Mucosa of descending colon (tissue), 3 donors: ENCODE measurements at places on chromosomes 11 and 22. TPM values are rescaled to one million over a fixed set of nuclear protein-coding genes. Genes with fewer than 3 reads are reported as not detected.

GRCh38 chr11:115765803-115766239, 261.6 kb upstream of the CADM1 start:
- DNase-seq, result no peak

DNA sequence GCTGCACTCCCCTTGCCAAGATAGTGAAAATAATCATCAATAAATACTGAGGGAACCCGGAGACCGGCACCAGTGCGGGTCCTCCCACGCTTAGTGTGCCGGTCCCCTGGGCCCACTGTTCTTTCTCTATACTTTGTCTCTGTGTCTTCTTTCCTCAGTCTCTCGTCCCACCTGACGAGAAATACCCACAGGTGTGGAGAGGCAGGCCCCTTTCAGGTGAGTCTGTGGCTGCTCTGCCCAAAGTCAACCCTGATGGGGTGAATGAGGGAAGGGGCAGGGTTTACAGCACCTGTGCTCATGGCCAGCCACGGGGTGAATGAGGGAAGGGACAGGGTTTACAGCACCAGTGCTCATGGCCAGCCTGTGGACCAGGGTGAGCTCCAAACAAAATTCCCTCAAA, 4.7 kb downstream of the BET1L start:
- no peak for DNase-seq

DNA sequence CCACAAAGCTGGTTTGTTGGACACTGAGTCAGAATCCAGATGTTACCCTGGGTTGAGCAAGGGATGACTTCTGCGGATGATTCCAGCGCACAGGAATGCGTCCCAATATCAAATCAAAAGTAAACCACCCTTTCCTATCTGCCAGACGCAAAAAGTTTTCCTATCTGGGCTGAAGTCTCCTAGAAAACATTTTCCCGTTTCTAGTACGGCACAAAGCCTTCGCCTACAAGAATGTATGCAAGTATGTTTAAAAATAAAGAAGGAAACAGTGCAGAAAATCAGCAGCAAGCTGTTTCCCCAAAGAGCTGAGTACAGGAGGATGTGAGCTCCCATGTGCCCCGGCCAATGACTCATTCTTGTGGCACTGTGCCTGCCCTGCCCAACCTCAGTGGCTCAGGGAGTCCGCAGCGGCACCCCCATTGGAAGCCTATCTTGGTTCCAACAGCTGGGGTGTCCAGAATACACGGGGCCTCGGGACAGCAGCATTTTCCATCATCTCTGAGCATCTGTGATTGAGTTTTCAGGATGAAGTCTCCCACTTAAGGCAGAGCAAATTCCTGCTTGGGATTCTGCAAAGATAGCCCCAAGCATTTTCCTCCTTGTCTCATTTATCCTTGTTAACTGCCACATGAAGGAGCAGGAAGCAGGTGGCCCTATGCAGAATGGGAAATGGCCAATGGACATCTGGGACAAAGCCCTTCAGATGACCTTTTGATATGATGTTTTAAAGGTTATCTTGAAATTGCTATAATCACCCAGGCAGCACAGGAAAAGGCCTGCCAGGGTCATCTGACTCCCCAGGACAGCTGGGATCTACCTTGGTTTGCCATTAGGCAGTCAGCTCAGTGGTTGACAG, 17.5 kb downstream of the KCNJ5 start:
- DNase-seq, result peak; percentile 82

DNA sequence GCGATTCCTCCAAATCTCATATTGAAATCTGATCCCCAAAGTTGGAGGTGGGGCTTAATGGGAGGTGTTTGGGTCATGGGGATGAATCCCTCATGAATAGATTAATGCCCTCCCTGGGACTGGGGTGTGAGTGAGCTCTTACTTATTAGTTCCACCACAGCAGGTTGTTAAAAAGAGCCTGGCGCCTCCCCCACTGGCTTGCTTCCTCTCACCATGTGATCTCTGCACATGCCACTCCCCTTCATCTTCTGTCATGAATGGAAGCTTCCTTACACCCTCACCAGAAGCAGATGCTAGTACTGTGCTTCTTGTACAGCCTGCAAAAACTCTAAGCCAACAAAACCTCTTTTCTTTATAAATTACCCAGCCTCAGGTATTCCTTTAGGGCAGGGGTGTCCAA, 8.8 kb downstream of the RRAS2 start:
- DNase-seq, result no peak

- no peak for DNase-seq
Measured at GRCh38 chr11:119545978-119546915, 123.3 kb upstream of the THY1 start.

GRCh38 chr11:105781807-105782206, 171.9 kb downstream of the GRIA4 start:
- DNase-seq, result no peak

Gene CRYAB
- total RNA-seq, result 30.7 TPM

Gene CALCA
- total RNA-seq, result not detected

Gene ADAMTS15
- 3.5 TPM for total RNA-seq

Gene OR2AG2
- 0.49 TPM for total RNA-seq

GRCh38 chr11:44133335-44133946, 38.0 kb downstream of the EXT2 start:
- DNase-seq, result peak; percentile 19

Gene GSTT2B
- total RNA-seq, result 4.5 TPM

Gene OR52A1
- total RNA-seq, result not detected

DNA sequence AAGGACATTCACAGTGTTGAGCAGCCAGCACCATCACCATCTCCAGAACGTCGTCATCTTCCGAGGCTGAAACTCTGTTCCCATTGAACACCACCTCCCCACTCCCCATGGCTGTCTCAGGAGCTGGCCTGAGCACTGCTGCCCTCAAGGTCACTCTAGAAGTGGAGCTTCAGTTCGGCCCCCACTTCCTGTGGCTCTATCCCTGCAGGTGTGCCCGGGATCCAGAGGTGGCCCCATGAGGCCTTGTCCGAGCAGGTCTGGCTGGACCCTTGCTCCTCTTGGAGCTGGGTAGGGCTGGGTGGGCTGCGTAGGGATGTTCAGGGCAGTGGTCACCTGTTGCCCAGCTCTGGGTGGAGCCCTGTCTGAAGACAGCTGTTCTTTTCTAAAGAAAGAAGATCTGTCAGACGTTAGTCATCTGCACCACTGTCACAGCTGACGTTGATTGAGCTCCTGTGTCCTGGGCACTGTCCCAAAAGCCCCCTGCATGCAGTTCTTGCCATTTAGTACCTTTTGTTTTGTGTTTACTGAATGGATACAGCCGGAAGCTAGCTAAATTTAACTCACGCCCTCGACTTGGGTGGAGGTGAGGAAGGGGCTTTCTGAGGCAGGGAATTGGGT, 75.5 kb upstream of the CLDN5 start:
- no peak for DNase-seq

- DNase-seq, result no peak
Measured at GRCh38 chr11:10379871-10380568, 75.0 kb upstream of the AMPD3 start.
